Right cardiac atrium (tissue), 5 donors: ENCODE measurements at places on chromosomes 13 and 19. TPM values are rescaled to one million over a fixed set of nuclear protein-coding genes. Genes with fewer than 3 reads are reported as not detected.

ZNF30 gene
- total RNA-seq: 3.4 TPM

KCNJ14 gene
- total RNA-seq: 0.75 TPM

HPN gene
- 4.5 TPM for total RNA-seq

HCN2 gene
- total RNA-seq: 15.8 TPM

FEM1A gene
- 28.3 TPM for total RNA-seq

TMEM190 gene
- total RNA-seq: not detected

TMC4 gene
- total RNA-seq: 3.8 TPM

ZNF737 gene
- 5.3 TPM for total RNA-seq

CEBPA gene
- total RNA-seq: 3.1 TPM

LILRA1 gene
- total RNA-seq: 0.82 TPM

GRCh38 chr13:69324090-69324886, 783.3 kb upstream of the ATXN8OS start:
- peak; percentile 1 for DNase-seq

GRCh38 chr19:8416796-8417195, 3.7 kb downstream of the MARCHF2 start:
- DNase-seq: no peak

DNA sequence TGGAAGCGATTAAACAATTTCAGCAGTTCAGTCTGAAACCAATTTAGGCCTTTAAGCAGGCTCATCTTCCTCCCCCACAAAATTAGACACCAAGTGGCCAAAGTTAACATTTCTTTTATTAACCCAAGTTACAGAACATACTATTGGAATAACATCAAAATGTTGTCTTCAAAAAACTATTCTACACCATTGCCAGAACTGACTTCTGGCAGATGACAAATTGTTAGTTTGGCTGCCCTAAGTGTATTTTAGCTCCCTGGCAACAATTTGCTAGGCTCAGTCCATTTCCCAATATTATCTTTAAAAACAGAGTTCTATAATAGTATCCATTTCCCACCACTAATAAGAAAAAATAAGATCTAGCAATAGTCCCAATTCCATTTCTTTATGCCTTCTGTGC, 107.8 kb downstream of the SGCG start:
- no peak for DNase-seq

GRCh38 chr13:99374169-99374991, 67.2 kb upstream of the GPR183 start:
- DNase-seq: no peak

DNA sequence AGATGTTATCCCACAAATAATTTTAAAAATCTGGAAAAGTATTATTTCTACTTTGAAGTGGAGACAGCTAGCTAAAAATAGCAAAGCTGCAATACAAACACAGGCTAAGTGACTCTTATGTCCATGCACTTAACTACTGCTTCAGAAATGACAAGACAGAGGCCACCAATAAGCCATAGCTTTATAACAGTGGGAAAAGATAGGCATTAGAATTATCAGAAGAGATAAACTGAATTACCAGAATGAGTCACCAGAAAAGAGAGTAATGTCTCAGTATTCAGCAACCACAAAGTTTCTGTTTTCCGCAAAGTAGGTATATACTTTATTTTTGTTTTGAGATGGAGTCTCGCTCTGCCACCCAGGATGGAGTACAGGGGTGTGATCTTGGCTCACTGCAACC, 17.1 kb downstream of the CLN5 start:
- DNase-seq: no peak

DNA sequence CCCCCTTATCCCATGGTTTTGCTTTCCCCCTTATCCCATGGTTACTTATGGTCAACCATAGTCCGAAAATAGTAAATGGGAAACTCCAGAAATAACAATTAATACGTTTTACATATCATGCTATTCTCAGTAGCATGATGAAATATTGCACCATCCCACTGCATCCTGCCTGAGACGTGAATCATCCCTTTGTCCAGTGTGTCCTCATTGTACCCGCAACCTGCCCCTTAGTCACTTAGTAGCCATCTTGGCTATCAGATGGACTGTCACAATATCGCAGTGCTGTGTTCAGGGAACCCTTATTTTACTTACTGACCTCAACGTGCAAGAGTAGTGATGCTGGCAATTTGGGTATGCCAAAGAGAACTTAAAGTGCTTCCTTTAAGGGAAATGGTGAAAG, 10.5 kb upstream of the NBEA start:
- no peak for DNase-seq

DNA sequence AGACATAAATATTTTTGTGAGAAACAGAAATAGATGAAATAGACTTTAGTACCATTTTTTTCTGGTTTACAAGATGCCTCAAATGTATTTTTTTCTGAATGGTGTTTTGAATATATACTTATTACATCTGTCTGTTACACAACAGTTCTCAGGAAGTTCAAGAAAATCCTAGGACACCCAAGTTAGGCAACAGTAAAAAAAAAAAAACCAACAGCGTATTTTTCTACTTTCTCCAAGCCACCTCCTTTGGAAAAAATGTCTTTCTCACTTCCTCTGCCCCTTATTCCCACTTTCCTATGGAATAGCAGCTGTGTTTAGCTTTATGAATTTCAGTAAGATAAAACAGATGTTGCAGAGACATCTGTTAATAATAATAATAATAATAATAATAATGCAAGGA, 489.6 kb upstream of the KLF12 start:
- no peak for DNase-seq

GRCh38 chr19:49595819-49596404, 4.9 kb downstream of the PRR12 start:
- DNase-seq: no peak

GRCh38 chr13:110447801-110448200, 113.7 kb downstream of the RAB20 start:
- DNase-seq: no peak

- no peak for DNase-seq
Measured at GRCh38 chr13:66864627-66865026, 365.5 kb downstream of the PCDH9 start.

- no peak for DNase-seq
Measured at GRCh38 chr13:67152085-67152484, 78.1 kb downstream of the PCDH9 start.

- no peak for DNase-seq
Measured at GRCh38 chr13:34951528-34951927, 9.5 kb downstream of the NBEA start.

- DNase-seq: no peak
Measured at GRCh38 chr19:47344425-47344824, 4.7 kb upstream of the DHX34 start.

DNA sequence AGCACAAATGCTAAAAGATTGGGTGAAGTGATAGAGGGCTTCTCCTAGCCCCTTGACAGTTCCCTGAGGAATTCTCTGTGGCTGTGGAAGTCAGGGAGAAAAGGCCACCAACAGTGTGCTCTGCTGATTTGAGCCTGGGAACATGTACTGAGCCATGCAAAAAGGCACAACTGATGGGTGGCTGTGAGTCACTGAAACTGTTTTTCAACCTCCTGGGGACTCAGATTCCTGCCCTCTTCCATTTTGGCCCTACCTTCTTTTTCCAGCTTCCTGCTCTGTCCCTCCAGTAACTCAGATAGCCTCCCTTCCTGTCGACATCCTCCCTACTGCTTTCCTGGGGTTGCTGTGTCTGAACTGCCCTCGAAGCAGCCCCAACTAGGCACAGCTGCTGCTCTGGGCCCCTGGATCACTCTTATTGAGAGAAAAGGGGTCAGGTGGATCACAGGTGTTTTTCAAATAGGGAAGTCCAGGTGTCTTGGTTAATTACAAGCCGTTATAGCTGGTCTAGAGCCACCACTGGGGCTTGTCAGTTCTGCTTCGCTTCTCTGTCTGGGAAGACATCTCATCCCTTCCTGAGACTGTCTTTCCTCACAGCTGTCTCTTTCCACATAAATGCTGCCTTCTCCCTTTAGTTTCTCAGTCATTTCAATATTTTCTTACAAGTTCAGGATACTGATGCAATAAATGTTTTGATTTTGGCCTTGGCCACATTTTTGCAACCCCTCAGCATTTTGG, 13.7 kb downstream of the FAM124A start:
- DNase-seq: no peak

DNA sequence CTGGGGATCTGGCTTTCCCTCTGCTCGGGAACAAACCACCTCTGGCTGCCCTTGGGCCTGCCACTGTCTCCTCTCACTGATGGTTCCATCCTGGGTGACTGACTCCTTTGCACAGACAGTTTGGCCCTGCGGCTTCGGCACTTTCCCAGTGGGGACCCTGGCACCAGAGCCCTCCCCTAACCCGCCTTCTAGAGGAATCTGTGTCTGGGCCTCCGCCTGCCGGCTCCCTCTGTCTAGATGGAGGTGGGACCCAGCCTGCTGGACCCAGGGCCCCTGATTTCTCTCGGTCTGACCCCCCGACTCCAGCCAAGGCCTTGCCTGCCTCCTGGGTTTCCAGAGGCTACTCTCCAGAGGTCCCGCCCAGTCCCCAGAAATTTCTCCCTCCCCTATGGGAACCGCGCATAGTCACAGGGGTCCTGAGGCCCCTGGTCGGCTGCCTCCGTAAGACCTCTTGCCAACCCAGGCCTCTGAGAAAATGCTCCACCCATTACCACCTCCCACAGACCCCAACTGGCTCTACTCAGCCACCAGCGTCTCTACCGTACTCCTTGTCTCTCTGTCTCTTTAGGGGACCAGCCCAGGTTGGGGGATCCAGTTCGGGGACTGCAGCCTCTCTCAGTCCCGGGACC, 2.7 kb downstream of the CCDC106 start:
- DNase-seq: no peak

DNA sequence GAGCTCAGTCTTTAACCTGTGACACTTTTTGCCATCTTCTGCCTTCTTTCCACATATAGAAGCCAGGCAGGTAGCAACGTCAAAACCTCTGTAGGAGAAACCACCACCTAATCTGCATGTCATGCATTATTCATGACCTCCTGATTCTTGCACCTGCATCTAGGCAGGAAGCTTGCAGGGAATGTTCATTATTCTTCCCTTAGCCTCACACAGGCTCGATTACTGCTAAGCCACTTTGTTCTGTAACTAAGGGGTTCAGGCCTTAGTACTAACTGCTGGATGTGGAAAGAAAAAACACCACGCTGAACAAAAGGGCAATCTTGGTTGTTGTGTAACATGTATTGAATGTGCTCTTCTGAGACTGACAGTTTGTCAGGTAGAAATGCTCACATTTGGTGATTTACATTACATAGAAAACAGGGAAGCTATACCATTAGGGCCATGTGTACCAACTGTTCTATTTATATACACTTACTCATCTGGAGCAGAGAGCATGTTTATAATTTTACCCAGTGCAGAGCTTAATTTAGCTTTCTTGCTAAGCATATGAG, 366.9 kb downstream of the KLF12 start:
- no peak for DNase-seq

GRCh38 chr13:109998684-109999533, 212.5 kb upstream of the IRS2 start:
- DNase-seq: no peak

- DNase-seq: no peak
Measured at GRCh38 chr13:82803341-82803740, 1078.9 kb downstream of the SLITRK1 start.

- DNase-seq: peak; percentile 68
Measured at GRCh38 chr19:8638078-8638619, 7.7 kb downstream of the NFILZ start.

GRCh38 chr13:100608906-100609305, 20.3 kb upstream of the GGACT start:
- no peak for DNase-seq

GRCh38 chr13:114226088-114226487, 8.6 kb upstream of the CDC16 start:
- DNase-seq: no peak

DNA sequence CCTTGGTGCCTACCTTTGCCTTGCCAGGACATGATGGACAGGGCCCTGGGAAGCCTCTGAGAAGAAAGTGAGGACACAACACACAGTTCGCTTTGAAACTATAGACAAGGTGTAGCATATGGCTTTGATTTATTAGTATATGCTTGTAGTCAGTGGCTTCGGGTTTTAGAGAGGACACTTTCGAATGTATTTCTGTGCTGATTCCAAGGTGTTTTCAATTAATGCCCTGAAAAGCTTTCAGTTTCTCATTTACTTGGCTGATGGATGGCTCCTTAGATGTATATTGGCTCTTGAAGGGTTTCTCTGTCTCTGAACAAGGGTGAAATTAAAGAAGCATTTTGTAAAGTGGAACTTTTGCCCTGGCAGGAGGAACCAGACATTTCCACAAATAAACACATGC, 106.9 kb downstream of the POSTN start:
- DNase-seq: no peak

GRCh38 chr13:45696610-45697226, 5.4 kb upstream of the CBY2 start:
- DNase-seq: no peak

DNA sequence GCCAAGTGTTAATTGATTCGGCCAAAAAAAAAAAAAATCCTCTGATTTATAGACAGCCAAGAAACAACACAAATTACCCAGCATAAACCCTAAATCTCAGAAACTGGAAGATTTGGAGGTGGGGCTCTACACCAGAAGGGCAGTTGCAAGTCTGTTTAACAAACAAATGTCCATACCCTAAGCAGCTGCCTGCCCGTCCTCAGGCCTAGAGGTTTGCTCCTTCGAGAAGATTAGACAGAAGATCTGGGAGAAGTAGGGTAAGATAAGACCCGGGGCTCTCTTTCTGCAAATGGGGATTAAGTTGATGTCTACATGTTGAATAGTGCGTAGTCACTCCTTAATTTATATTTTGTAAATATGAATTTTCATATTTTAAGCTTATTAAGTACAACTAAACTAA, 3.4 kb upstream of the N4BP2L1 start:
- DNase-seq: no peak

- peak; percentile 94 for DNase-seq
Measured at GRCh38 chr13:112885782-112886268, 83.2 kb upstream of the MCF2L start.

DNA sequence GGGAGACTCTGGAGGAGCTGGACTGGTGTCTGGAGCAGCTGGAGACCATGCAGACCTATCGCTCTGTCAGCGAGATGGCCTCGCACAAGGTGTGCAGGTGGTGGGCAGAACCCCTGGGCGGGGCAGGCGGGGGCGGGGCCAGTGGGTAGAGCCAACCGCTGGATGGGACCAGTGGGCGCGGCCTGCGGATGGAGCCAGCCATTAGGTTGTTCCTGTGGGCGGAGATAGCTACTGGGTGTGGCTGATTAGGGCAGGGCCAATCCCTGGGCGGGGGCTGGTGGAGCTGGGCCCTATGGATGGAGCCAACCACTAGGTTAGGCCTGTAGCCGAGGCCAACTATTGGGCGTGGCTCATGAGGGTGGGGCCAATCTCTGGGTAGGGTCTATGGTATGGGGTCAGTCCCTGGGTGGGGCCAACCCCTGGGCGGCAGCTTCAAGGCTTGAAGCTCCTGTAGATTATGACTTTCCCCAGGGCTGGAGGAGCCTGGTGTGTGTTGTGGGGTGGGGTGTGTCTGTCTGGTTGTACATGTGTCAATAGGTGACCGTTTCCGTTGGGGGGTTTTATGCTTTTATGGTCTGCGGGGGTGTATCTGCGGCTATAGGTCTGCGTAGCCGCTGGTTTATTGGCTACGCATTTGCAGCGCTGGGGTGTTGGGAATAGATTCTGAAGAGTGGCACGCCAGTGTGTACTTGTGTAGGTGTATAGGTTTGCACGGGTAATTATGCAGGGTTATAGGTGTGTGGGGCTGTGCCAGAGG, 30.7 kb downstream of the PDE4A start:
- no peak for DNase-seq
